COLO829 (cell line): ENCODE measurements at places on chromosomes 2 and 18.
A peak's percentile ranks its signal among the peaks of the same experiment; 100 is the strongest.

DNA sequence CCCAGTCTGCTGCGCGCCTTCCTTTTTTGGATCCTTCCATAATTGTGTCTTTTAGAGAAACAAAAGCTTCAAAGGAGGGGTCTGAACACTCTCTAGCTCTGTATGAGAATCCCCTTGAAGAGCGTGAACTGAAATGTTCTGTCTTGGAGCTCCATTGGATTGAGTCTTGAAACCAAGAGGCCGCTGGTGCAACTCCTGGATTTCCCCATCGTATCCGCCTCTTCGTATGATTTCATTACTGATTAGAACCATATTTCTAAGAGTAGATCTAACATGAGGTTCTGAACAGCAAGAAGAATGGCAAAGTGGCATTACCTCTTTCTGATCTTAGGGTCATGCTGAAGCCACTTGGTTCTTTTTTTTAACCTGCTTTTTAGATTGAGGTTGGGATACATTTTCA is 31.4 kb upstream of the NRP2 start:
- DNase-seq: no peak

GRCh38 chr18:3885209-3885792 is 435.3 kb downstream of the TGIF1 start:
- no peak for DNase-seq

GRCh38 chr2:219230059-219230540 is 494 bp downstream of the ANKZF1 start:
- peak; percentile 33 for DNase-seq

DNA sequence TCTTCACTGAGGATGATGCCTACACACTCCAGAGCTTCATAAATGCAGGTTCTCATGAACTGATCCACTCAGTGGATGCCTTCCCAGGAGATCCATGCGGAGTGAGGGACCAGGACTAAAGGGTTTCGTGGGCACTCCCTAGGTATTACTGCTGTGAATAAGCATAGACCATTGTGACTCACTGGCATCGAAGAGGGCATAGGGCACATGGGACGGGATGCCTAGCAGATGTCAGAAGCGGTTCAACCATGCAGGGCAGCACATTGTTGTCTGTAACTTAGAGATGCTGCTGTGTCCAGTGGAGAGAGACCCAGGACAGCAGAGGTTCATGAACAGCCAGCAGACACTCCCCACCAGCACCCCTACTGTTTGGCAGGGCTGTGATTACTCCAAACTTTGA is 17.2 kb downstream of the GKN2 start:
- no peak for DNase-seq

GRCh38 chr2:126669772-126670171 is 13.8 kb downstream of the GYPC start:
- peak; percentile 79 for DNase-seq

- DNase-seq: no peak
These were observed 172.1 kb downstream of the GFPT1 start for GRCh38 chr2:69214898-69215297.

GRCh38 chr2:138486363-138487198 is 15.0 kb upstream of the SPOPL start:
- DNase-seq: no peak

DNA sequence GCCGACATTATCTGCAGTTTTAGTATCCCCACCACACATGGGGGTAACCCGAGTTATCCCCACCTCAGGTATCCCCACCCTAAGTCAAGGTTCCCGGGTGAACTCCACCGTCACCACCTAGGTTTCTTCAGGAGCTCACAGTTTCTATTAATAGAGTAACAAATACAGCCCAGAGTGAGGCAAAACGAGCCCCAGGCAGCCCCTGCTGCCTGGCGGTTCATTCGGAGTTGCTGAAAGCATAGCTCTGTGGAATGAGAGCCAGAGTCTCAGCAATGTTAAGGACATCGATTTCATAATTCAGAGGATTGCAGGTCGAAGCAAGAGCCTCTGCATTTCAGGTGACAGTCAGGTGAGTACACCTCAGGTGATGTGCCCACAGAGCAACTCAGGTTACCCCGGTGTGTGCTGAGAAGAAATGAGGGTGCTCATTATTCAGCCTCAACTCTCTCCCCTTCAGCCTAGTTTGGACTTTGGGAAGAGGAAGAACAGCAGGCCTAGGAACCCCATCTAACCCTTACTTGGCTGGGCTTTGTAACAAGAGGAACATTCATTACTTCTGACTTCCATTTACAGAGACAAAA is 10.7 kb downstream of the SATB2 start:
- DNase-seq: no peak

GRCh38 chr18:9779630-9780029 is 71.5 kb downstream of the RAB31 start:
- no peak for DNase-seq

GRCh38 chr2:84539729-84540128 is 23.4 kb downstream of the DNAH6 start:
- DNase-seq: no peak
